ENCODE measurements at places on chromosomes 11 and 22. TPM values are rescaled to one million over a fixed set of nuclear protein-coding genes. Genes with fewer than 3 reads are reported as not detected.

P2RY2 gene
- 0.62 TPM for total RNA-seq

DNA sequence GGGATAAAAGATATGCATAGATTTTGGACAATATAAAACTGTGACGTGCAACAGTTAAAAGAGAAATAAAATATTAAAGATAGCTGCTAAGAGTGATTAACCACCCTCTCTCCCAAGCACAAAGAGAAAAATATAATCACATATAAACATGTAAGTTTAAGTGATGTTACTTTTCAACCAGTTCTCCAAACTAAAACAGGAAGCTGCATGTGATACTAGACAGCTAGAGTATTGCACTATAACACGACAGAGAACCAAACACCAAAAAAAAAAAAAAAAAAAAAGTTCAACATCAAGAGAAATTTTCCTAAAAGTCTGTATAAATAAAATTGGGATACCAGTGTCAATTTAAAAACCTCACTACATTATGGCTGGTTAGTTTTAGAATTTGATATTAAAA lies 79.1 kb downstream of the PICALM start:
- peaks cover 91% of the 10 kb centered on the region for H3K36me3 ChIP-seq
- H3K27me3 ChIP-seq = no peaks in the 10 kb centered on the region
- H3K4me1 ChIP-seq = no peaks in the 10 kb centered on the region

DNA sequence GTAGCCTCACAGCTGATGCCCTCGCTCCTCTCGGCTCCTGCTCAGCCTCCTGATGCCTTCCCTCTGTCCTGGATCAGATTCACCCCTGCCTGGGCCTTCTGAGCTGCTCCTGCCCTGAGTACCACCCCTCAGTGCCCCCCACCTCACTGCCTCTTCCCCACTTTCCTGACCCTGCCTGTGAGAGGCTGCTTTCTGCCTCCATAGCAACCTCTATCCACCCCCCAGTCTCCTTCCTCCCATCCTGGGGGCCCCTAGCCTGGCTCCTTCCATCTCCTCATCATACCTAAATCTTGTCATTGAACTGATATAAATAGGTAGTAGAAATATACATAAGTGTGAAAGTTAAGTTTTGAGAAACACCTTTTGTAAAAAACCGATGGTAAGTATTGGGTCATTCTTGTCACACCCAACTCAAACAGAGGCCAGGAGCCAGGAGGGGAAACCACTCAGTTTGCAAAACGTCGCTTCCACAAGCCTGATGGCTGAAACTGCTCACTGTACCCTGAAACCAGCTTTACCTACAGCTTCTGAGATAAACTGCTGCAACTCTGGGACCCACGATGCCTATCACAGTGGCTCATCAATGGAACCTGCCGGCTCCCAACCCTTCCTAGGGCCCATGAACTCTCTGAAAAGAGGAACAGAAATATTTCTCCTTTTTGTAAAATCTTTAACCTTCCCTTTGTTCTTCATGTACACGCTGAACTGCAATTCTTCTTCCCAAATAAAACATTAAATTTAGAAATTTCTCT lies 4.8 kb upstream of the APOBEC3H start:
- no peaks in the 10 kb centered on the region for H3K36me3 ChIP-seq
- peaks cover 10% of the 10 kb centered on the region for H3K4me1 ChIP-seq
- H3K27ac ChIP-seq = no peak overlapping the region
- no peaks in the 10 kb centered on the region for H3K27me3 ChIP-seq
- no peak for DNase-seq

GRCh38 chr11:94838027-94838731 lies 70.0 kb downstream of the AMOTL1 start:
- H3K4me1 ChIP-seq = peaks cover 8% of the 10 kb centered on the region
- no peak overlapping the region for H3K4me3 ChIP-seq
- DNase-seq = no peak

DNA sequence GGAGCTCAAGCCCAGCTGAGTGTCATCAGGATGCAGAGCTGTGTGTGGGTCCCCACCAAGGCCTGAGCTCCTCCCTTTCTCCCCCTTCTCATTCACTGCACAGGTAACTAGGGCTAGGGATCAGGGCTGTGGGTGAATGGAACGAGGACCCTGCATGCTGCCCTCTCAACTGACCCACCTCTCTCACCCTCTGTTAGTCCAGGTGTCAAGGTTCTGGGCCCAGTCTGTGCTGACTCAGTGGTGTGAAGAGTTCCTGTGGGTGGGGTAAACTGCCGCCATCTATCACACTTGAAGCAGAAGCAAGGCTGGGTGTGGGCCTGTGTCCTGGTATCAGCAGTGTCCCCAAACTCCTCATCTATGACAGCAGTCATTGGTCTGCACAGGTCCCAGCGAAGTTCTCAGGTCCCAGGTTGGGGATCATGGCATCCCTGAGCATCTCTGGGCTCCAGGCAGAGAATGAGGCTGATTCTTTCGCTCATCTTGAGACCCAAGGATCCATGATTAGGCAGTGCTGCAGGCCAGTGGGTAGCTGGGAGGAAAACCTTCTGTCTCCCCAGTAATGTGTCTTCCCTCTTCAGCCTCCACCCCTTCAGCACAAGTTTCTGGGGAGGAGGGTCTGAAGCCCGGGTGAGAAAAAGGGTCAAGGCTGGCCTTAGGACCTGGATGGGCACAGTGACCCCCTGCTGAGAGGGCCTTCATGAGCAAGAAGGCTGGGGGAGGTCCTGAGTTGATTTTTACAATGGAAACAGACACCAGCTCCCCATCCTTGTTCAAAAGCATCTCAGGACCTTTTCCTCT lies 109.8 kb downstream of the ZNF280B start:
- no peaks in the 10 kb centered on the region for H3K4me1 ChIP-seq
- H3K4me3 ChIP-seq = no peak overlapping the region
- H3K27me3 ChIP-seq = peaks cover 94% of the 10 kb centered on the region
- peak; percentile 34 for DNase-seq

DNA sequence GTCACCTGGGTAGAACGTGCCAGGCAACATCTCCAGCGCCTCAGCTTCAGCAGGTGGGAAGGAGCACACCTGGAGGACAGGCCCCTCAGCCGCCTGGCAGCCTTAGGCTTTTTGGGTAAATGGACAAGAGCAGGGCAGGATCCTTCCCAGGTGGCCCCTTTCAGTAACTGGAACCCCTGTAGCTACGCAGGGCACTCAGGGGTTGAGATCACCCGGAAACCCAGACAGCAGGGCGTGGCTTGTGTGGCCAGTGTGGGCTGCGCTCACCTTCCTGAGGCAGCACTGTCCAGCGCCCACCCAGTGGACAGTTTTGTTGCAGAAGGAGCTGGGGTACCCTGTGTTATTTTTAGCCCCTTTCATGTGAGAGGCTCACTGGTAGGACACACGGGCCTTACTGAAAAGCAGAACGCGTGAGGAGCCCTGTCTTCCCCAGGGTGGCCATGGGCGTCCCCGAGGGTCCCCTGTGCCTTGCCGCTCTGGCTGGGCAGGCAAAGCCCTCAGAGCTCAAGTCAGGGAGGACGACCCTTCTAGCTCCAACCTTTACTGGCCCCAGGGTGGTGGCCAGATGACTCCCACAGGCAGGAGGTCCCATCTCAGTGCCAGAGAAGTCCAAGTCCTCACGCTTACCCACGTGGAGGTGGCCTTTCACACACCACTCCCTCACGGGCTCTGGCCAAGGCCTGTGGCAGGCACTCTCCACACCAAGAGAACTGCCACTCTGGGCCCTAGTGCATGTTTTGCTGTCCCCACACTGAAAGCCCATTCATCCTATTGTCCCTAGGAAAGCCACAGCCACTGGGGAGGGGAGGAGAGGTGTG lies 75.8 kb downstream of the CTTN start:
- no peak overlapping the region for H3K27ac ChIP-seq
- H3K27me3 ChIP-seq = no peaks in the 10 kb centered on the region
- no peaks in the 10 kb centered on the region for H3K36me3 ChIP-seq
- DNase-seq = no peak
- no peak overlapping the region for H3K4me3 ChIP-seq

DNA sequence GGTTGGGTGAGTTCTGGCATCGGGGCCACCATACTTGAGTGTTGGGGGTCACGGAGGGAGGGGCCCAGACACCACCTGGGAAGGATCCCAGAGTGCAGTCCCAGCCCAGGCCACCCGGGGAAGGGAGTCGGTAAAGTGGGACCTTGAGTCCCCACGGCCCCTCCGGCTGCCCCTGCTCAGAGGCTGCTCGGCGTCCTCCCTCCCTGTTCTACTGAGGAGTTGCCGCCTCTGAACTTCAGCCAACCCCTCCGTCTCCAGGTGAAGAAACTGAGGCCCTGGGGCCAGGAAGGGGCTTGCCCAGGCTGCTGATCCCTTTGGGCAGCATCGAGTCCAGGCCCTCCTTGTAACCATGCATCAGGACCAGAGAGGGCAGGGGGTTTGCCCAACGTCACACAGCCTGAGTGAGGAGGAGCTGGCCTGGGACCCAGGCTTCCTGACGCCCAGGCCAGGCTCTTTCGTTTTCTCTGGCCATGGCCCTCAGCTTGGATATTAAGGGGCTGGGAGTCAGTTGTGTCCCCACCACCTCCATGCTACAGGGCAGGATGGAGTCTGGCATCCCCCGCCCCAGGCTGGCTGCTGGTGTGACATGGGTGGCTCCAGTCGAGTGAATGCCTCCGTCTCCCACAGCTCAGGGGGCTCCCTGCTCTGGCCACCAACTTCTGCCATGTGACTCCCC lies 1.3 kb downstream of the PARVG start:
- peaks cover 12% of the 10 kb centered on the region for H3K4me1 ChIP-seq
- H3K36me3 ChIP-seq = no peaks in the 10 kb centered on the region
- H3K27me3 ChIP-seq = no peaks in the 10 kb centered on the region
- H3K4me3 ChIP-seq = no peak overlapping the region

DNA sequence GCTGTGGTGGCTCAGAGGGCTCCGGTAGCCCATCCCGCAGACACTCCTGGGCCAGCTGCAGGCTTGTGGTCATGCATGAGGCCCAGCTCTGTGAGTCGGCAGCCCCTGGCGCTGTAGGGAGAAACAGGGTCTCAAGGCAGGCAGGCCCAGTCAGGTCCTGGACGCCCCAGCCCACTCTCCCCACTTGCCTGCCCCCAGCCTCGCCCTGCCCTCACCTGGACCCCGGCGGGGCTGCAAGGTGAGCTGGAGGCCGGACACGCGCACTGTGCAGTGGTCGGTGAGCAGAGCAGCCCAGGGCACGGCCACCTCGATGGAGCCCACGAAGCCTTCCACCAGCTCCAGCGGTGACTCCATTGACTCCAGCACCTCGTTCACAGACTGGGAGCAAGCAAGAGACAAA lies 2.9 kb downstream of the ATG2A start:
- no peak overlapping the region for H3K27ac ChIP-seq
- no peak overlapping the region for H3K4me3 ChIP-seq
- peaks cover 9% of the 10 kb centered on the region for H3K4me1 ChIP-seq
- peaks cover 10% of the 10 kb centered on the region for H3K27me3 ChIP-seq

- H3K27ac ChIP-seq = no peak overlapping the region
- H3K36me3 ChIP-seq = no peaks in the 10 kb centered on the region
- H3K27me3 ChIP-seq = peaks cover 23% of the 10 kb centered on the region
- H3K4me3 ChIP-seq = no peak overlapping the region
These were observed 23.9 kb upstream of the CD44 start for GRCh38 chr11:35114906-35115687.

DNA sequence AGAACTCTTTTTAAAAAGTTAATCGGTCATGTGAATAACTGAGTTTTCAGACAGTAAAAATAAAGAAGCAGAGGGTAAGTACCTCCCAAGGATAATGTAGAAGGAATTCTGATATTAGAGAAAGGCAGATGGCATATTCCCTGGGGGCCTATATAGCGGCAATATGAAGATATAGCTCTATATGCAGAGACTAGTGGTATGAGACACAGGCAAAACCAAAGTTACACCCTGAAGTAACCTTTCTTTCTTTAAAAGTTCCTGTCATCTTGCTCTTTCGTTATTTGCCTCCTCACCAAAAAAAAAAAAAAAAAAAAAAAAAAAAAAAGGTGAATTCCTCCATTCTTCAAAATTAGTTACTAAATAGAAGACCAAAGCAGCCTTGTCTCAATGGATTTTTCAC lies 76.2 kb upstream of the ARHGAP32 start:
- no peak for DNase-seq
- H3K4me3 ChIP-seq = no peak overlapping the region
- H3K27me3 ChIP-seq = no peaks in the 10 kb centered on the region
- no peaks in the 10 kb centered on the region for H3K36me3 ChIP-seq

- no peaks in the 10 kb centered on the region for H3K36me3 ChIP-seq
- H3K27ac ChIP-seq = no peak overlapping the region
- no peak for DNase-seq
- H3K4me1 ChIP-seq = no peaks in the 10 kb centered on the region
- no peak overlapping the region for H3K4me3 ChIP-seq
These were observed 819 bp downstream of the JAML start for GRCh38 chr11:118223992-118224391.

Data from endodermal cell (in vitro differentiated cells).